CMK (cell line): ENCODE measurements at places on chromosomes 6 and 20.

- DNase-seq, result no peak
These were observed 1.1 kb upstream of the APOBEC2 start for GRCh38 chr6:41051873-41052272.

GRCh38 chr20:18052856-18053255, 4.9 kb downstream of the OVOL2 start:
- DNase-seq, result no peak

DNA sequence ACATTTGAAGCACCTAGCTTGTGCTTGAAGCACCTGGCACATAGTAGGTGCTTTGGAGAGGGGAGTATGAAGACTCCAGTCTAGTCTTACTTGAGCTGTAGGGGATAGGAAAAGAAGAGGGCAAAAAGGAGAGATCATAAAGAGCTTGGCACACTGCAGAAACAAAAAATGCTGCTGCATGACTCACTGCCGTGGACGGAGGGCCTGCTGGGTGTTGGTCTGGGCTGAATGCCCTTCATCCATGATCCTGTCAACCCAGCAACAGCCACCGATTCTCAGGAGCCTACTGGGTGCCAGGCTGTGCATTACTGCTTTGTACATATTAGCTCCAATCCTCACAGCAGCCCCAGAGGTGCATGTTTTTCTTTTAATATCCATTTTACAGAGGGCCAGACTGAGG, 6.0 kb downstream of the PDYN start:
- DNase-seq, result no peak

GRCh38 chr6:137363805-137364138, 130.4 kb downstream of the OLIG3 start:
- DNase-seq, result no peak

DNA sequence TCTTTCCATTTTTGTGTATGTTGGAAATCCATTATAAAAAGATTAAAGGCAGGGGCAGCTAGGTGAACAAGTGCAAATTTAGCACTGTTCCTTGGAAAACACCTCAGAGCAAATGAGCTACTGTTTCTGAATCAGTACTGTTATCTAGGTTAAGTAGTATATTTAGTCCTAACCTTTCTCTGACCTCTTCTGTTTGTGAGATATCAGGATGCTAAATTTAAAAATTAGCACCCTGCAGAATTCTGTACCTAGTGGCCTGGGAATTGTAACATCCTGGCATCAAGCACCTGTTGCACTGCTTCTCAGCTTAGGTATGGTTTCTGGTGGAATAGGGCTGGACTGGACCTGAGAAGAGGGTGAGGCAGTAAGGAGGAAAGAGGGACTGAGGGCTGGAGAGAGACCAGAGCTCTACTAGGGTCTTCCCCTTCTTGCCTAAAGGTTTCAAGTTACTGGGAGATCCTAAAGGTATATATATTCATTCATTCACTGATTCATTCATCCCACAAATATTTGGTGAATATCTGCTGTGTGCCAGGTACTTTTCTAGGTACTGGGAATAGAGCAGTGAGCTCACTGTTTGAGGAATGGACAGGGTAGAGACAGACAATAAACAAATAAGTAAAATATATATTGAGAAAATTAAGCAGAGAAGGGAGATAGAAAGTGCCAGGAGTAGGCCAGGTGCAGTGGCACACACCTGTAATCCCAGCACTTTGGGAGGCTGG, 5.2 kb downstream of the ZNF76 start:
- DNase-seq, result no peak

DNA sequence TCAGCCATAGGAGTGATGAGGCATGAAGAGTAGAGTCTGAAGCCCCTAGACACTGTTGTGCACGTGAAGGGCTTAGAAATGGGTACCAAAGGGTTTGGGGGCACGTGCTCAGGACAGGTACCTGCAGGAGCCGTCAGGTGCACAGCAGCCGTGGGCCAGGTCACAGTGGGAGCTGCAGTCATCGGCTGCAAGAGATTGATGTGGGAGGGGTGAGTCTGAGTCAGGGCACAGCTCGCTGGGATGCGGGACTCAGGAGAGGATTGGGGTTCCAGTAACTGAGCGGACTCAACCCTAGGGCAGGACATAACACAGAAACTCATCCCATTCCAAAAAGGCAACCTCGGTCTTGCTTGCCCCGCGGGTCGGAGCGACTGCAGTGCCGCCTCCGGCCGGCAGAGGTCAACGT, 1.1 kb downstream of the DLK2 start:
- DNase-seq, result no peak

GRCh38 chr20:3183896-3184612, 10.7 kb upstream of the LZTS3 start:
- DNase-seq, result no peak

DNA sequence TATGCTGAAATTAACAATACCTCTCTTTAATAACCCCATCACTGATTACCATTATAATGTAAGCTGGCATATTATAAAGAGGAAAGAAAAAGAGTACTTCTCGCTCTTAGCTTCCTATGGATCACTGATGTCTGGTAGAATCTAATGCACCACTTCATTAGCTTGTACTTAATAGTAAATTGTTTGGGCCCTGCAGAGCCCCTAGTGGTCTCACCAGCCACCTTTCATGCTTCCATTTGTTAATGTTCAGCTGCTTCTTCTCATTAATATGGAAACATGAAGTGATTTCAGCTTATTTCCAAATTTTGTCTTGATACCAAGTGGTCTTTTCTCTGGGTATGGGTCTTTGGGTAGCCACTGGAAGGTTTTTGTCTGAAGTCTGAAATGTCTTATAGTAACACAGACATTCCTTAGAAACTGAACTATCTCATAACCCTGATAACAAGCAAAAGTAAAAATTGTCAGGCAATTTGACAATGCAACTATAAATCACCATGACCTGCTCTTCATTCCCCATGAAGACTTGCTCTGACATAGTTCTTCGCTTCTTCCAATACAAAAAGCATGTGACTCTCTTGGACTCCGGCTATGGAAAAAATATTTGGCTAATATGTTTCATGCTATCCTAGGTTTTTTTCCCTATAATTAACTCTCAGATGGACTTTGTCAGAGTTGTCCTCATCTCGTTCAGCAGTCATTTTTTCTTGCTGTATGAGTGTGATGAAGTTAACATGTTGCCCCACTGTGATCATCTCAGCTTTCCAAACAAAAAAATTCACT, 395.8 kb upstream of the MARCKS start:
- DNase-seq, result no peak

DNA sequence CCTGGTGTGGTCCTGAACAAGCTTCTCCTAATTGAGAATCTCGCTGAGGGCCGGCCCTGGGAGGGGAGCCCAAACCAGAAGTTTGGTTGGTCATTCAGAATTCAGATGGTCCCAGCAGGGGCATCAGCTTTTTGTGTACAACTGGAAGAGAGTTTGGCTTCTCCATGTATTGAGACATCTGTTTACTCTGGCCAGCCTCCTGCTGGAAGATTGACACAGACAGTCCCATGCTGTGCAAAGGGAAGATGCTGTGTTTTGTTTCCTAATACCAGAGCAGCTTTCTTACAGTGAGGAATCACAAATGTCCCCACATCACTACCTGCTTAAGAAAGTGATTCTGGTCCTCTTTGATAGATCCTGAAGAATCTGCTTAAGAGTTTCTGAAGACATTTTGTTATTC, 97.8 kb downstream of the PLEKHG1 start:
- DNase-seq, result no peak

DNA sequence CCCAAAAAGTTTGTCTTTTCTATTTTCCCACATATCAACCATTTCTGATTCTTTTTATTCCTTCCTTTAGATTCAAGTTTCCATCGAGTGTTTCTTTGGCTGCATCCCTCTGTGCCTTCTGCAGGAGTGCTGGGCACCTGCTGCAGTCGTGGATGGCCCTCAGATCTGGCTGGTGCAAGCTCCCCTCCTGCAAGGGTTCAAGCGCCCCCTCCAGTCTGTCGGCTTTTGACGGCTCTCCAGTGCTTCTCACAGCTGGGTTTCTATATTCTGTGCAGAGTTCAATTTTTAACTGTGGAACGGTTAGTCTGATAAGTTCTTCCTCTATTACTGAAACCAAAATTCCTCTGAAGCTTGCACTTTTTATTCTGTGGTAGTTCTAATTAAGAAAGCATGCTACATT, 132.1 kb downstream of the HUS1B start:
- no peak for DNase-seq

DNA sequence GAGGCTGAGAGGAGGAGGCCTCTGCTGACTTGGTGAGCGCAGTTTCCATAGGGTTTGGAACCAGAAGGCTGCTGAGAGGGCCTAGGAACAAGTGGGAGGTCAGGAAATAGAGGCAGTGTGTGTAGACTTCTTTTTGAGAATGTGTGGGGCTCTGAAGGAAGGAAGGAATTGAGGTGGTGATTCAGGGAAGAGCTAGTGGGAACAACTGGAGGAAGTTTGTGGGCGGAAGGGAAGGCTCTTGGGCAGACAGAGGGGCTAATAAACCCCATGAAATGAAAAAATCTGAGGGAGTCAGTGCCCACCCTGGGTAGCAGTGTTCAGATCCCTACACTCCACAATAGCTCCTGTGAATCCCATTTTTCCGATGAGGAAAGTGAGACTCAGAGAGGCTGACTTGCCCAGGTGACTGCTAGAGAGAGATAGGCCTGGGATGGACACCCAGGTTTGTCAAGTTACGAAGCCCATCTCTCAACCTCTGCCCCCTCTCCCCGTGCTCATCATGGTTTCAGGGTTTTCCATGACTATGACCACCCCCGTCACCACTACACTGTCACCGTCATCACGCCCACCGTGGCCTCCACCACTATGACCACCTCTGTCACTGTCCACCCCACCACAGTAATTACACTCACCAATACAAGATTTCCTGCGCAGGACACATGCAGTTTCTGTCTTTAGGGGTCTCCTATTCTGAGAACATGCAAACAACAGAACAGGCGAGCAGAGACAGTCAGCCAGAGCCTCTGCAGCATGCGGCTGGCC, 106.4 kb downstream of the MRPL14 start:
- no peak for DNase-seq

DNA sequence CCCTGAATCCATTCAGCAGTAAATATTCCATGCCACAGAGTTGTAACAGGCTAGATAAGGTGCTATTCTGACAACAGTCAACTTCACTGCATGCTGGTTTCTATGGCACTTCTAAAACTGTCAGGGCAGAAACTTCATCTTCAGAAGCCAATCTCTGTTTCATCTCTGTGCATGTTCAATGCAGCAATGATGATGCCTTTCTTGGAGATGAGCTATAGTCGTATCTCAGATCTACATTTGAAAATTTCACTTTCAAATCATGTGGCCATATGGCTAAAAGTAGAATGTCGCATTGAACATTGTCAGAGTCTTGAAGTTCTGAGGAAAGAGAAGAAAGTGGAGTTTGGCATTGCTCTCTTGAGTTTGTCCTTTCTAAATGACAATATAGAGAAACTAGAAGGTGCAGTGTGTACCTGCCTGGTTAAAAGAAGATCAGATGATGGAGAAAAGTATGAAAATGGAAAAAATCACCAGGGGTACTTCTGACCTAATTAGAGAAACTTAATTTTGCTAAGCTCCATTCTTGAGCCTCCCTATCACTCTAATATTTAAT, 49.0 kb upstream of the VSTM2L start:
- DNase-seq, result no peak

- no peak for DNase-seq
These were observed 2.9 kb downstream of the TNNC2 start for GRCh38 chr20:45823949-45824835.

- no peak for DNase-seq
These were observed 42.4 kb downstream of the ISM1 start for GRCh38 chr20:13263451-13263850.

GRCh38 chr6:143727035-143727434, 49.3 kb downstream of the PHACTR2 start:
- no peak for DNase-seq

GRCh38 chr6:127484212-127484863, 25.1 kb upstream of the KIAA0408 start:
- DNase-seq, result no peak

DNA sequence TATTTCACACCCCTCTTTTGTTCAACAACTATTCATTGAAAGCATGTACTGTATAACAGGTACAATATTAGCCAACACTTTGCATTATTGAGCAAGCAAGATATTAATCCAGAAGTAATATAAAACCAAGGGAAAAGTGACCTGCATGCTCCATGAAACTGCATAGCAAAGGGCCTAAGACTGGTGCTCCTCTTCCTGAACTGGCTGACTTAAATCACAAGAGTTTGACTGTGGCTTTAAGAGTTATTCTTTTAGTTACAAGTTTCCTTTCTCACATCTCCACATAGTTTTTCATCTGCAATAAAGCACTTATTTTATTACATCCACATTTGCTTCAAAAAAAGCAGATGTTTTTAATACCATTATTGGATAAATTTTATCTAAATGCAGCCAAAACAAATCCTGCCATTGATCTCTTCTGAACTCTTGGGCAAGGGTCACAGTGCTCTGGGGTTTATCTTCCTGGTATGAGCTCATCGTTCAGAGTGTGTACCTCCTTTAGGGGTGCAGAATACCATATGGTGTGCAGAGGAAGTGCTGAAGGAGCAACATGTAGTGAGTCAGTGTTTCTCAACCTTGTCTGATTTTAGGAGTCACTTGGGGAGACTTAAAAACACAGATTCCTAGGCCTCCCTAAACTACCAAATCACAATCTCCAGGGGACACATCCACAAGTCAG, 1225.9 kb upstream of the MAP3K7 start:
- DNase-seq, result no peak

DNA sequence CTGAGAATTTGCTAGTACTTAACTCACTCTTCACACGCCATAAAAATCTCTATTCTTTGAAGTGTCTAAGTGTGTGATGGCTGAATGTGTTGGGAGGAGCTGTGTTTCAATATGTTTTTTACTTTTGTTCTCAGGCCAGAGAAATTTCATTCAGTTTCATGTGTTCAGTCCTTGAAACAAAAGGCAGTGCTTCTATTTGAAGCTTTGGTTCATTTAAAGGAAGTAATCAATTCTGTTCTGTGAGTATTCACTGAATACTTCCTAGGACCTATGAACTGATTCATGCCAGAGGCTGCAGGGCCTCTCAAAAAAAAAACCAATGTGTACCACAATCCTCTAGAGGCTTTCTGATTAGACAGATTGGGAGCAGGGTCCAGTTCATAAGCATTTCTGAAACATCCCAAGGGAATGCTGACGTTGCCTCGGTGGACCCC, 12.4 kb upstream of the F13A1 start:
- no peak for DNase-seq

DNA sequence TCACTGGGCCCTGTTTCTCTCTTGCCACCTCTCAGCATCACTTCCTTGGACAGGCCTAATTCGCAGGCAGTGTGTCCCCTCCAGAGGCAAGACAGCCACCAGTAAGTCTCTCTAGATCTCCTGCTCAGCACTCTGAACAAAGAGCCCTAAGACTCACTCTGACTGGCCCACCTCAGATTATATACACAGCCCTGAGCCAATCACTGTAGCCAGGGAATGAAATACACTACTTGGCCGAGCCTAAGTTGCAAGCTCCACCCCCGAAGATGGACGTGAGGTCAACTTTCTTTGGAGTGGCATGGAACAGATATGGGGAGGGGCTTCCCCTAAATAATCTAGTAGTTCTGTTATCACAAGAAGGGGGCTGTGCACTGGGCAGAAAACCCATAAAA, 4.1 kb downstream of the BPI start:
- DNase-seq, result no peak

DNA sequence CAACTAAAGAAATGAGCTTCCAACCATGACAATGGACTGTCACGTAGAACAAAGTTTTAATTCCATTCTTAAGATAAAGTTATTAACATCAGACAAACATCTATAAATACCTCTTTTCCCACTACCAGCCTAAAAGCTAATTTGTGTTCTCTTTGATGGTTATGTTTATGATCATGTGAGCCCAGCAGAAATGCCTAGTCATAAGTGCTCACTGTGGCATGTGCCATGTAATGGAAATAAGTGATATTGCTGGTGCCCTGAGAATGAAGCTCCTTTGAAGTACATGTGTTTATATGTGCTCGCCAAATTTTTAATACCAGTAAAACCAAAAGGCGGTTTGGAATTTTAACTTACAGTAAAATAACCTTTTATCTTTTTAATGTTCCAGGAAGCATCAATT, 205.8 kb downstream of the ISM1 start:
- DNase-seq, result no peak
